ENCODE measurements at places on chromosomes 3 and 15. TPM values are rescaled to one million over a fixed set of nuclear protein-coding genes. Genes with fewer than 3 reads are reported as not detected.
A peak's percentile ranks its signal among the peaks of the same experiment; 100 is the strongest.

ZDHHC23 gene
- total RNA-seq: 7.3 TPM

CLDN18 gene
- total RNA-seq: not detected

CATSPER2 gene
- total RNA-seq: 0.74 TPM

NR2C2 gene
- total RNA-seq: 11.6 TPM

GRCh38 chr3:112605285-112605684 is 35.7 kb downstream of the CCDC80 start:
- DNase-seq: no peak
- H3K27me3 ChIP-seq: no peaks in the 10 kb centered on the region
- H3K36me3 ChIP-seq: no peaks in the 10 kb centered on the region
- H3K4me1 ChIP-seq: no peaks in the 10 kb centered on the region

DNA sequence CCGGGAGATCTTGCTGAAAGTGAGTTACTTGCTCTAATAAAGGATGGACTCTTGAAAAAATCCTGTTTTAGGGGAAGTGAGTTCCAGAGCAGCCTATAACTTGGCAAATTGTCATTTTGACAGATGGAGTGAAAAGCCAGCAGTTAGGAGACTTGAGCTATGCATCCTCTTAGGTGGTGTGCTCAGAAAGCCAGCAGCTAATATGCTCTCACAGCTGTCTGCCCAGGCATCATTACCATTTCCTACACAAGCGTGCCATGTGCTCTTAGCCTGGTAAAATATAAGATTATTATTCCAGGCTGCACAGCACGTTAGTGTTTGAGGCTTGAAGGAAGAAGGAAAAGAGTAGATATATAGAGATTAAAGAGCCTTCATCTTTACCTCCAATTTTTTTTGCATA is 151.0 kb downstream of the CHL1 start:
- H3K4me3 ChIP-seq: no peak overlapping the region
- H3K4me1 ChIP-seq: no peaks in the 10 kb centered on the region
- H3K36me3 ChIP-seq: no peaks in the 10 kb centered on the region
- H3K27me3 ChIP-seq: no peaks in the 10 kb centered on the region
- no peak overlapping the region for H3K27ac ChIP-seq

DNA sequence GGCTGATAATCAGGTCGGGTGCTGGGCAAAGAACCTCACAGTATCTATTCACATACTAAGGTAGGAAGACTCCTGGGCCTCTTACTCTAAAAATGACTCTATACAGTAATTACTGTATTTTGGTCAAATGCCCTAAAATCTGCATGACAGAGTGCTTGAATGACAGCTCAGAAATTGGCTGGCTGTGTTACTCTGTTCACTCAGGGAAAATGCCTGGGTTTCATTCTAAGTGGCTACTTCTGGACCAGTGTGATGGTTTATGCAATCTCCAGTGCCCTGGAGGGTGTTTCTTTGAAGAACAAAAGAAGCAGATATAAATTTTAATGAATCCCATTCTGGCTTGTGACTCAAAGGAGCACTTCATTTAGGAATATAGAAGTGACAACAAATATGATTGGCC is 2.2 kb downstream of the GABRR3 start:
- no peaks in the 10 kb centered on the region for H3K36me3 ChIP-seq
- H3K4me3 ChIP-seq: no peak overlapping the region
- H3K27me3 ChIP-seq: peaks cover 6% of the 10 kb centered on the region
- no peaks in the 10 kb centered on the region for H3K4me1 ChIP-seq

DNA sequence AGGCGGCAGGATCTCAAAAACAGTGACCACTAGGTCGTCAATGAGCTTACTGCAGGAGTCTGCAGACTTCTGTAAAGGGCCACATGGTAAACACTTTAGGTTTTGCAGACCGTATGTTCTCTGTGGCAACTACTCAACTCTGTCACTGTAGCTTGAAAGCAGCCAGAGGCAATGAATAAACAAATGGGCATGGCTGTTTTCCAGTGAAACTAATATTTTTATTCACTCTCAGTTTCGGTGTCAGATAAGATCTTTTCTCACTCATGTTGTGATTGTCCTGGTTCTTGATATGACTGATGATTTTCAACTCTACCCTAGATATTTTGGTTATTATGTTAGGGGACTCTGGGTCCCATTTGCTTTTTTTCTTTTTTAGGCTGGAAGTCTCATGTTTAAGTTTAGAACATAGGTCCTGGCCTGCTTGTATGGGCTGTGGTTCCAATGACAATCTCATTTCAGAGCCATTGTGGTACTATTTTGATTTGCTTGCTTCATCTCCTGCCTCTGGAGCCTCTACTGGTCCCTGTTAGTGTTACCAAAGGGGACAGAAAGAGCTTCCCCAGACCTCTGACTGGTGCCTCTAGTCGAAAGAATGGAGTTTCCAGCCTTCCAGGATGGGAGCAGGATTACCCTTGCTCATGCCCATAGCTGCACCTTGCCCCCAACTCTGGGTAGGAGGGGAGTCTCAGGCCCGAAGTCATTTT is 222.0 kb downstream of the STT3B start:
- no peak for DNase-seq
- H3K27me3 ChIP-seq: no peaks in the 10 kb centered on the region
- H3K36me3 ChIP-seq: no peaks in the 10 kb centered on the region
- no peak overlapping the region for H3K27ac ChIP-seq

- H3K4me1 ChIP-seq: no peaks in the 10 kb centered on the region
- H3K27me3 ChIP-seq: no peaks in the 10 kb centered on the region
- no peak overlapping the region for H3K27ac ChIP-seq
- no peak overlapping the region for H3K4me3 ChIP-seq
These were observed 29.2 kb downstream of the MYO5A start for GRCh38 chr15:52499506-52499905.

GRCh38 chr3:73028803-73029202 is 32.2 kb downstream of the PPP4R2 start:
- H3K4me1 ChIP-seq: peaks cover 20% of the 10 kb centered on the region
- no peak for DNase-seq
- H3K36me3 ChIP-seq: no peaks in the 10 kb centered on the region
- no peak overlapping the region for H3K27ac ChIP-seq
- no peaks in the 10 kb centered on the region for H3K27me3 ChIP-seq

- no peak overlapping the region for H3K27ac ChIP-seq
- H3K27me3 ChIP-seq: no peaks in the 10 kb centered on the region
- DNase-seq: no peak
- no peak overlapping the region for H3K4me3 ChIP-seq
- H3K4me1 ChIP-seq: no peaks in the 10 kb centered on the region
- no peaks in the 10 kb centered on the region for H3K36me3 ChIP-seq
These were observed 9.8 kb downstream of the CCR4 start for GRCh38 chr3:32961189-32961715.

DNA sequence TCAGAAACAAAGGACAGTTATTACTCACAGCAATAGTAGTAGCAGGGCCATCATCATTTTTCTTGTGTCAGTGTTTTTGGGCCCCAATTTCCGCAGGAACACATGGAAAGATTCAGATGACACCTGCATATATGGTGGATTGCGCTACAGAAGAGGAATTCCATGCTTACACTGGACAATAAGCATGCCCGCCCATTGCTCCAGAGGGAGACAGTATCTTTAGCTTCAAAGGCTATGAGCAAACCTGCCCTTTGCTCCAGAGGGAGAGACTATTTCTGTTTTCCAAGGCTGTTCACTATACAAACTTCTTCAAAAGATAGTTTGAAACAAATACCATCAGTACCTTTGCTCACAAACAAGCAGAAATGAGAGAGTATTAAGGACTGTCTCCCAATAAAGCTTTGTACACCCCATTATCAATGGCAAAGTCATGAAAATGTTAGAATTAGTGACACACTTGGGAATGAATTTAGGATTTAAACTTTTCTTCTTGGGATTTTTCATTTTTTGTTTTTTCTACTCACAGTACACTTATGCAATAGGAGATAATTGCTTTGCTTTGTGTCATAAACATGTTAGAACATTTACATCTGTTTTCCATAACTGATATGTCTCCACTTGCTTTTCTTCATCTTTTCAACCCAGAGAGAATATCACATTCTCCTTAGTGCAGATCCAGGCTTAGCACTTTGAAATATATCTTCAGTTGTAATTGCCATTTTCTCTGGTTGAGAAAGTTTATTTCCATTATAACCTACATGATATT is 564.5 kb upstream of the ZNF717 start:
- no peak overlapping the region for H3K27ac ChIP-seq
- no peaks in the 10 kb centered on the region for H3K36me3 ChIP-seq
- H3K4me1 ChIP-seq: no peaks in the 10 kb centered on the region
- no peaks in the 10 kb centered on the region for H3K27me3 ChIP-seq
- DNase-seq: no peak

DNA sequence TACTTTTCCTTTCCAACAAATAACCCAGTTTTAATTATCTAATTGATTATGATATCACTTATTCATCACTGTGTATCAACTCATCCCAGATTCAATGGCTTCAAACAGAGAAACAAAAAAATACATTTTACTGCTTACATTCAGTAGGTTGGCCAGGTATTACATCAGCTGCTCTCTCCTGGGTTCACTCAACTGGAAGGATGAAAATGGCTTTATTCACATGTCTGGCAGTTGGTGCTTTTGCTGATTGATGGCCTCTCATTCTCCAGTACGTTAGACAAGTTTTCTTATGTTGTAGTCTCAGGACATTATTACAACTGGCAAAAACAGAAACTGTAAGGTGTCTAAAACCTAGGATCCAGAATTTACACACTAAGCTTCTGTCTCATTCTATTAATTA is 811.0 kb upstream of the ALCAM start:
- no peak overlapping the region for H3K4me3 ChIP-seq
- H3K27me3 ChIP-seq: no peaks in the 10 kb centered on the region
- DNase-seq: no peak
- no peaks in the 10 kb centered on the region for H3K36me3 ChIP-seq
- H3K4me1 ChIP-seq: no peaks in the 10 kb centered on the region
- H3K27ac ChIP-seq: no peak overlapping the region

DNA sequence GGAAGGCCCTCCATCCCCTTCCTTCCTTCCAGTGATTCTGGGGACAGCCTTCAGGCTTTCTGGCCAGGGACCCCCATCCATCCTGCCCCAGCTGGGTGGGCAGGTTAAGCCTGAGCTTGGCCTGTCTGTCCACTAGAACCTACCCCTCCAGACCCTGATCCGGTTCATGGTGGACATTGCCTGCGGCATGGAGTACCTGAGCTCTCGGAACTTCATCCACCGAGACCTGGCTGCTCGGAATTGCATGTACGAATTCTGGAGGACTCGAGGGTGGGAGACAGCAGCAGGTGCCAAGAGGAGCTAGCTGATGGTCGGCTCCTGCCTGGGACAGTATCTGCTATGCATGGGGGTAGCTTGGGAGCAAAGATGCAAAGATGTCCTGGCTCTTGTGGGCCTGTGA is 13.9 kb downstream of the TYRO3 start:
- H3K27me3 ChIP-seq: no peaks in the 10 kb centered on the region
- H3K4me1 ChIP-seq: no peaks in the 10 kb centered on the region
- H3K4me3 ChIP-seq: no peak overlapping the region
- H3K36me3 ChIP-seq: no peaks in the 10 kb centered on the region
- no peak overlapping the region for H3K27ac ChIP-seq

DNA sequence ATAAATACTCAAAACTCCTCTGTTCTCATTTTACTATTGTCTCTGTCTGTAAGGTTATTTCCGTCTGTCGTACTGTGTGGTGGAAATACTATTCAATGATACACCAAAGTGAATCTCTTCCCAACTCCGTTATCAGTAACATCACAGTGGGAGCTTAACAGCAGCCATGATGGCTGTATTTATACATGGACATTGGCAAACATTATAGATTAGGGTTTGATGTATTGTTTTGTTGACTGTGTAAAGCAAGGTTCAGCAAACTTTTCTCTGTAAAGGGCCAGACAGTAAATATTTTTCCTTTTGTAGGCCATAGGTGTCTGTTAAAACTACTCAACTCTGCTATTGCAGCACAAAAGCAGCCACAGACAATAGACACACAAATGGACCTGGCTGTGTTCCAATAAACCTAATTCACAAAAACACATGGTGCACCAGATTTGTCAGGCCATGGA is 23.2 kb downstream of the LIPC start:
- no peak for DNase-seq
- no peak overlapping the region for H3K27ac ChIP-seq
- H3K27me3 ChIP-seq: no peaks in the 10 kb centered on the region

DNA sequence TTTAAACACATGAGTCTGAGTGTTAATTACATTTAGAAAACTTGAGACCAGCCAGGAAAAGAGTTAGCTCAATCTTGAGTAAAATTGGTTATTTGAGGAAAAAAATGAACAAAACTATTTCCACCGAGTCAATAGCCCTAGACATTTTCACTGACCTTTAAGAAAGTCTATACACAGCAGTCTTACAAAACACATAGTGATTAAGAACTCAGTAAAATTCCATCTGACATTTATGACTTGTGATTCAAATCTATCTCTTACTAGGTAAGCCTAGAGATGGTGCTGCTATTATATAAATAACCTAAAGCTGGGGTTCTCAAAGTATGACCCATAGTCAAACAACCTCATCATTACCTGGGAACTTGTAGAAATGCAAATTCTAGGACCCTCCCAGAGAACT is 109.1 kb upstream of the COL8A1 start:
- DNase-seq: no peak
- no peaks in the 10 kb centered on the region for H3K27me3 ChIP-seq
- H3K36me3 ChIP-seq: no peaks in the 10 kb centered on the region
- H3K27ac ChIP-seq: no peak overlapping the region
- no peaks in the 10 kb centered on the region for H3K4me1 ChIP-seq

DNA sequence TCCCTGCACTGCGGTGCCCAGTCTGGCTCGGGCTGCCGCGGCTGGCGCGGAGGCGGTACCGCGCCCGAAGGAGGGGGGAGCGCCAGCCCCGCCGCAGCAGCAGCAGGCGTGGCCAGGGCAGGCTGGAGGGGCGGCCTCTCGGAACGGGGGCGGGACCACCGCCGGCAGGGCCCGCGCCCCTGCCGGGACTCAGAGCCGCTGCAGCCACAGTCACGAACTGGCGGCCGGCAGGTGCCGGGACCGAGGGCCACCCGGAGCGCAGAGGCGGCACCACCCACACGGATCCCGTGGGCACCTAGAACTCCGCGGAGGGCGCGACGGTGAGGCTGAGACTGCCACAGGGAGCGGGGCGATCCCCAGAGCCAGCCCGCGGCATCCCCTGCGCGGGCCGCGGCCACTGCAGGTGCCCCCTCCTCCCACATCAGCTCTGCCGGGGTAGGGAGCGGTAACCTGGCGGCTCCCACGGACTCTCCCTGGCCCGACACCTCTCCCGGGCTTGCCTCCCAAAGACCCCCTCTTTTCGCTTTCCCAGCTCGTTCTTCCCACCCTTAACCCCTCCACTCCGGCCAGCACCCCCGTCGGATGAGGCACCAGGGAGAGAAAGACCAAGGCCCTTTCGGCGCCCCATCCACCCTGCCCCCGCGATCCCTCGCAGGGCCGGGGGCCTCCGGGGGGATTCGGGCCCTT is at the start of gene VWA5B2:
Gene VWA5B2, plus strand, starts transcription at position 192 of the 687 bp plus-strand sequence. CDS start 944 bp downstream, outside the sequence.
- peaks cover 18% of the 10 kb centered on the region for H3K4me1 ChIP-seq
- peak; percentile 59 for DNase-seq
- H3K27ac ChIP-seq: no peak within 1 kb of the TSS
- H3K27me3 ChIP-seq: no peaks in the 10 kb centered on the region
- H3K36me3 ChIP-seq: no peaks in the 10 kb centered on the region
